ENCODE measurements at places on chromosomes 3 and 15.

GRCh38 chr3:100521439-100521845 is 29.0 kb downstream of the TMEM45A start:
- no peak for DNase-seq

GRCh38 chr3:49663831-49664230 is 10.3 kb upstream of the APEH start:
- DNase-seq, result no peak

- DNase-seq, result peak; percentile 3
These were observed 401.2 kb upstream of the NR2F2 start for GRCh38 chr15:95929232-95929846.

GRCh38 chr3:64319391-64319790 is 94.1 kb upstream of the PRICKLE2 start:
- DNase-seq, result no peak

DNA sequence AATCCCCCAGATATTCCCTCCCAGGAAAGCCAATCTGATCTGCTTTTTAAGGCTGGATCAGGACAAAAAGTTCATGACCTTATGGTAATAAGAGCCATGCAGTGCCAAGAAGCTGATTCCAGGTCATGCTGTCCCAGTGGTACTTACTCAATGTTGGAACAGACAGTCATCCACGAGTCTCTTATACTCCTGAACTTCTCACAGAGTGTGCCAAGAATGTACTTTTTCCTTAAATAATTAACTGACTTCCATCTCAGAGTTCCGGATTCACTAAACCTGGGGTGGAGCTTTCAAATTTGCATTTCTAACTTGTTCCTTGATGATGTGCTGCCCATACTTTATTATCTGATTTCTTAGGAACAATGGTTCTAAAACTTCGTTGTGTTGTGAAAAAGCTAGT is 3.4 kb upstream of the P3H2 start:
- DNase-seq, result no peak

- no peak for DNase-seq
These were observed 329.4 kb upstream of the TBC1D5 start for GRCh38 chr3:18071833-18072232.

GRCh38 chr3:138796761-138797160 is 38.0 kb downstream of the PIK3CB start:
- no peak for DNase-seq
